Stimulated activated CD8-positive, alpha-beta memory T cell treated with anti-CD3 and anti-CD28 coated beads, Interleukin-2, amount 100 ng/mL, for 48 hours (primary cell): ENCODE measurements at places on chromosomes 3 and 15.

GRCh38 chr3:195768414-195768813 lies 43.3 kb downstream of the MUC4 start:
- no peak for DNase-seq

- no peak for DNase-seq
Observed at GRCh38 chr15:28942046-28942445, 56.3 kb downstream of the APBA2 start.

- no peak for DNase-seq
Observed at GRCh38 chr3:87461036-87461435, 184.7 kb upstream of the POU1F1 start.

GRCh38 chr3:177185035-177185574 lies 12.2 kb downstream of the TBL1XR1 start:
- DNase-seq: no peak

GRCh38 chr15:66587749-66588148 lies 22.0 kb upstream of the LCTL start:
- DNase-seq: no peak

DNA sequence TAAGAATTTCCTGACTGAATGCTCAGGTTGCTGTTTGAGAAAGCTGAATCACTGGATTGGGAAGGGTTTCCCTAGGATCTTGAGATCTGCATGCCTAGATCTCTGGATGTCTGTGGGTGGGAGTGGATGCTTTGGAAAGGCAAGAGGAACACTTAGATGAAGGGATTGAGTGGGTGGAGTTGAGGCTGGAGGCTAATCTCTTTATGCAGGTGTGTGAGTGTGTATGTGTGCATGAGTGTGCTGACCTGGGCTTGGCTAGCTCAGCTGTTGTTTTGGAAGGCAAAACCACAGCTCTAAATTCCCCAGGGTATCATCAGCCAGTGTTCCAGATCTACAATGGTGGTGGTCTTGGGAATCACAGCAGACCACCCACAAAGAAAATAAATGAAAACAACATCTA lies 60.5 kb downstream of the CLDN1 start:
- DNase-seq: no peak

DNA sequence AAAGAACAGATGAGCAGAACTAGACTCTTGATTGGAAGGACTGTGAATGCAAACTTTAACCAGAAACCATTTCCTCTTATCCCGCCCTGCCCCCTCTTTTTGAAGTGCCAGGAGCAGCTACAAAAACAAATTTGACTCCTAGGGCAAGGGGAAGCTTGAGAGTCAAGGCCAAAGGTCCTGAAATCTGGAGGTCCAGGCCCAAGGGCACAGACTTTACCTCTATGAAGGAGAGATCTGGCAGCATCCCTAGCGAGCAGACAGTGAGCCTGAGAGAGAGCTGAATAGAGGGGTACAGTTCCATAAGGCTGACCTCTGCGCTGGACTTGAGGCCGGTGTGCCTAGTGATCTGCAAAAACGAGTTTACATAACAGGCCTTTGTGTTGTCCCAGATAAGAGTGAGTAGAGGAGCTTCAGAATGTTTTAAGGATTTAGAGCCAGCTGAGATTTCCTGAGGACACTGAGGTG lies 5.1 kb downstream of the RAB43 start:
- DNase-seq: no peak

DNA sequence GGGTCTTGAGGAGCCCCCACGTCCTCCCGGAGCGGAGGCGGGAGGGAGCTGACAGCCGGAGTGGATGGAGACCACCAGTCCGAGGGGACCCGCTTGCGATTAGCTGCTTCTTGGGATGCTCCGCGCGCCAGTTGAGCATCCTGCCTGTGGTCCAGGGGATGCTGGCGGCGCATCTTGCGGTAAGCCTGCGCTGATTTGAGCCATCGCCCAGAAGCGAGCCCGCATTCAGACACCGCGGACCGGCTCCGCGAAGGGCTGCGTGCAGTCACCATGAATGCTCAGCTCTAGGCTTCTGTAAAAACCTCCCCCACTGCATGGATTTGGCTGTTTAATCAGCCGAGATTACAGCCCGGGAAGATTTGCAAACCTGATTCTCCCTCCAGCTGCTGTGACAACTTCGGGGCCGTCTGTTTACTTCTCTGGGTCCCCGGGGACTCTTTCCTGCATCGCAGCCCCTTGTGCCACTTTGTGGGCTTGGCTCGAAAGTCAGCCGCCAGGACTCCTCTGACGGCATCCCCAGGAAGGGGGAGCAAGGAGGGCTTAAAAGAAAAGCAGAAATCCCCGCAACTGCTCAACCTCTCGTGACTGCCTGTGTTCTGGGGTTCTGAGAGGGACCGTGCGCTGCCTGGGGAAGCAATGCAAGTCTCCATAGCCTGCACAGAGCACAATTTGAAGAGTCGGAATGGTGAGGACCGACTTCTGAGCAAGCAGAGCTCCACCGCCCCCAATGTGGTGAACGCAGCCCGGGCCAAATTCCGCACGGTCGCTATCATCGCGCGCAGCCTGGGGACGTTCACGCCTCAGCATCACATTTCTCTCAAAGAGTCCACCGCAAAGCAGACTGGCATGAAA lies 171.1 kb downstream of the KCNAB1 start:
- DNase-seq: no peak

GRCh38 chr3:160455846-160456245 lies 6.3 kb upstream of the TRIM59 start:
- DNase-seq: no peak

DNA sequence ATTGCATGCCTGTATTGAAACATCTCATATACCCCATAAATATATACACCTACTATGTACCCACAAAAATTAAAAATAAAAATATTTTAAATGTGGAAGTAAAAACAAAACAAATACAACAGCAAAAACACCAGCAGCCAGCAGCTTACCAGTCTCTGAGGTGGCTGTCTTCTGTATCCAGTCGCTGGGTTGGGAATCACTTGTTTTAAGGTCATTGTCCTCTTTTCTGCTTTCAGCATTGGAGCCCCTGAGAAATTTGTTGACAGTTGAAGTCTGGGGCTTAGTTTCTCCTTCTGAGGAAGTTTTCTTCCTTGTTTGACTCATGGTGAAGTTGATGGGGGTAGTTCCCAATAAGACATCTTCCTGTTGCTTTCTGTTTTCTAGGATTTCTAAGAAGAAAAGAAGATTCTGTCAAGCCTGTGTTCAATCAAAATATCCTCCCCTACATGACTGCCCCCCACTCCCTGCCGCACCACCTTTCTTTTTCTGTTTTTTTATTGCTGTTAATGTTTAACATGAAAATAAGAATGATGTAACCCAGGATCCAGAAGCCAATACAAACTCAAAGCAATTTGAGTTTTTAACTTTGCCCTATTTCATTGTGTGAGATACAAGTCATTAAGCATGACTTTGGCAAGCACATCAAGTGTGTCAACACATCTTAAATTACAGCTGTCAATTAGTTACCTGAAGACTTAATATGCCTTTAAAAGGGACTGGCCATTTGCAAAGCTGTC lies at the start of gene LRRC31:
LRRC31 (minus strand) TSS at position 452 of the 737 bp plus-strand sequence; CDS start at position 324, 128 bp downstream.
- no peak for DNase-seq

GRCh38 chr3:67995206-67995605 lies 340.8 kb upstream of the SUCLG2 start:
- DNase-seq: no peak

GRCh38 chr3:53941184-53941583 lies 49.5 kb upstream of the SELENOK start:
- DNase-seq: no peak

DNA sequence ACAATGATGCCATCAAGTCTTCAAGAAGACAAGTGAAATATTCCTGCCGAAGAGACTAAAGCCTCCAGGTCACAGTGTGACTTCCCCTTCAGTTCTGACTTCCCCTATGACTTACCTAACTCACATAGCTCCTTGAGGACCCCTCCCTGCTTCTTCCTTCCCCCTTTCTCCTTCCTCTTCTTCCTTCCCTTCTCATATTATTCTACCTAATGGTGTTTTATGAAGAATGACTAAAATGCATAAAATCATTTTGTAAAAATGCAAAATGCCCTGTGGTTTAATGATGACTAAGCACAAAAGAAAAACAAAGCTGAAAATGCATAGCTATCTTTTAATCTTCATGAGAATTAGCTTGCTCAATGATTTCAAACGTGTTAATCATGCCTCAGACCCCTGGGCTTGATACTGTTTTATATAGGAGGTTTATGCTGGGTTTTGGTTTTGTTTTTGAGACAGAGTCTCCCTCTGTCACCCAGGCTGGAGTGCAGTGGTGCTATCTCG lies 26.1 kb upstream of the TM4SF4 start:
- DNase-seq: no peak
